ENCODE measurements at places on chromosomes 7 and 10.

DNA sequence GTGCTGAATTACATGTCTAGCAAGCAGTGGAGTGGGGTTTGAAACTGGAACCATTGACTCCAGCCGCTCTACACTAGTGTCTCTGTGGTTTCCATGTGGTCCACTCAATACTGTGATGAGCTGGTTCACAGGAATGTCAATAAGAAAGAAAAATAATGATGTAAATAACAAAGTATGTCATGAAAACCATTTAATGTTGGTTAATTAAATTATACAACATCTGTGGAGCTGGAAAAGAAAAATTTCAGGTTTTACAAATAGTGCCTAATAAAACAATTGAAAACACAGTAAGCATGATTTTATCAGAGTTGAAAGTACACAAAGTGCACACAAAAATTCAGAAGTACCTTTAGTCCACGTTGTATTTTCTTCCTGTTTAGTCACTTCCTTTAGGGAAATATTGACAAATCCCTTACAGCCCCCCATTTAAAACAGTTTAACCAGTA, 28.7 kb upstream of the NAMPT start:
- no peak for DNase-seq

DNA sequence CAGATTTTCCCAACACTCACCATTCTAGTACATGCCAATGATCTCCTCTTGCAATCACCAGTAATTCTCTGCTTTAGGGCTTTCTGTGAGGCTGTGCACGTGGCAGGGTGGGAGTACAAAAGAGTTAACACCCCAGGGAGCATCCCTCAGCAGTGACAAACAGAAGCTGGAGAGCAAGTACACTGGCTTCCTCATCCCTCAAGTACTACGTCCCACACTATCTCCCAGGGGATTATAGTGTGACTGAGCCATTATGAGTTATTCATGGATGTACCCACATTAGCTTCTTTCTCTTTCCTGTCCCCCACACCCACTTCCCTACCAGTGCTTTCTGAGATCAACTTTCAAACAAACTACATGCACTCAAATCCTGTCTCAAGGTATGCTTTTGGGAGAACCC, 1216.5 kb upstream of the AUTS2 start:
- DNase-seq, result no peak

DNA sequence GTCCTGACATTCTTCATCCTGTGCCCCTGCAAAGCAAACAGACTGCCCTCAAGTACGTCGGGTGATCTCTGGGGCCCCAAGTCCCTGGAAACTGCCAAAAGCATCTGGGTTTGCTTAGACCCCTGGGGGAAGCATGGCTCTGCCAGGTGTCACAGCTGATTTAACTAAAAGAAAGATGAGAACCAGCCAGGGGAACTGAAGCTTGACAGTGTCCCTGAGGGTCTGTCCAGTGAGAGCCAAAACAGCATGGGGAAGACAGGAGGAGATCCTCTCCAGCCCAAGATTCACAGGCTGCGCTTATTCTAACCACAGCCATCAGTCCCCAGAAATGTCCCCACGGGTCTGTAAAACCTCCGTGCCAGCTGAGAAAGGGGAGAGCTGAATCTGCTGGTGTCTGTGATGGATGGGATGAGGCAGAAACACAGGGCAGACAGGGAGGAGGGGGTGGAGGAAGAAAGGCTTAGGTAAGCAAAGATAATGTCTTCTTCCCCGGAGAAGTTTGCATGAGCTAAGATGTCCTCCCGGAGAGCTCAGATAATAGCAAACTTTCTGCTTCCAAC, 21.3 kb downstream of the CCDC3 start:
- no peak for DNase-seq

DNA sequence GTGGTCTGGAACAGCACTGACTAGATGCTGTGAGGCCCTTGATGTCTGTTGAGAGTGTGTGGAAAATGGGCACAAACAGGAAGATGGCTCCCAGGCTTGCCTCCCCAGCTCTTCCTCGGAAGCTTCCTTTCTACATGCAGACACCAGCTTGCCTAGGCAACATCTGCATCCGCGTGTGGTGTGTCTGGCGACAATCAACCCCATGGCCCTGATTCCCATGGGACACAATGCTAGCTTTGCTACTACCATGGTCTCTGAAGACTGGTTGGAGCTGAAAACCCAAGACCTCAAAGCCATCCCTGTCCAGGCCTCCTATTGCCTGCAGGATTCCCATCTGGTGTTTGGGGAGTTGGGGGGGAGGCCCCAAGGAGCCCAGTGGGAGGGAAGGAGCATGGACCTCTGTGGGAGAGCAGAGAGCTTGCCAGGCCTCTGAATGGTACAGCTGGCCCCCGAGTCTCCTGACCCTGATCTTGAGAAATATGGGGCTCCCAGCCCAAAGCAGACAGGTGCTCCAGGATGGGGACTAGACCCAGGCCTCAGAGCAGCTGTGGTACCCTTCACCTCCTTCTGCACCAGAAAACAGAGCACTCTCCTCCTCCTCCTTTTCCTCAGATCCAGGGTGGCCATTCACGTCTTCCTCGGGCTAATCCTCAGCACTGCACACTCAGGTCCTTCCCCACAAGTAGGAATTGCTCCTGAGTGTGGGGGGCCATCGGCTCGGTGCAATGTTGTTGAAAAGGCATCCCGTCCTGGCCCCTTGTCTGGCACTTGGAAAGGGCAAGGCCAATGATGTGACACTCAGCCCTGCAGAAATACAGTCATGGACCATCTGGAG, 57.6 kb downstream of the ARHGAP22 start:
- DNase-seq, result no peak

GRCh38 chr10:110865809-110866482, 5.8 kb upstream of the PDCD4 start:
- no peak for DNase-seq

GRCh38 chr7:157662981-157663716, 326.3 kb downstream of the DNAJB6 start:
- no peak for DNase-seq

GRCh38 chr10:31830887-31831286, 97.7 kb downstream of the ARHGAP12 start:
- DNase-seq, result no peak

- no peak for DNase-seq
These were observed 963.2 kb upstream of the CELF2 start for GRCh38 chr10:10054466-10054865.

DNA sequence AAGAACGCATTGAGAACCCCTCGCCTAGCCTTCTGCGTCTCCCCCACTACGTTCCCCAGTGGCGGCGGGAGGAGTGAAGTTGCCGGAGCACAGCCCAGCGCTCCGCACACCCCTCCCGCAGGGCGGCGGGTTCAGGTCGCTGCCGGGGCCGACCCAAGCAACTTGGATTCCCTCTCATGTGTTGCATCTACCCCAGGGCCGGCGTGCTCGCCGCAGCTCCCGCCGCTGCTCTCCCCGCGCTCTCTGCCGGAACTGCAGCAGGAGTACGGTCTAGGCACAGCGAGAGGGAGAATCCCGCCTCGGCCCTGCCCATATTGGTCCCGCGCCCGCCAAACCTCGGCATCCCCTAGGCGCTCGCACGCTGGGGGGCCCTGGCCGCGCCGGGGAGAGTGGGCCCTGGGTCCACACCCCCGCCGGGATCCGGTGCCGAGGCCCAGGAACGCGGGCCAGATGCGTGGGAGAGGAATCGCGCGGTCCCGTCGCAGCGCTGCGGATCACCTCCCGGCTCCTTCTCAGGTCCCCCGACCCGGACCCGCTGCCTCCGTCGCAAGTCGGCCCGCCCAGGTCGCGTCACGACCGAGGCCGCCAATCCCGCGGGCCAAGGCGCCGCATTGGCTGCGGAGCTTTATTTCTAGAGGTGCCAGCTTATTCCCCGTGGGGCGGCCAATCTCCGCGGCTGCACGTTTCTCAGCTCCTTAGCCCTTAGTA, 648 bp upstream of the TMEM243 start:
- peak; percentile 88 for DNase-seq

DNA sequence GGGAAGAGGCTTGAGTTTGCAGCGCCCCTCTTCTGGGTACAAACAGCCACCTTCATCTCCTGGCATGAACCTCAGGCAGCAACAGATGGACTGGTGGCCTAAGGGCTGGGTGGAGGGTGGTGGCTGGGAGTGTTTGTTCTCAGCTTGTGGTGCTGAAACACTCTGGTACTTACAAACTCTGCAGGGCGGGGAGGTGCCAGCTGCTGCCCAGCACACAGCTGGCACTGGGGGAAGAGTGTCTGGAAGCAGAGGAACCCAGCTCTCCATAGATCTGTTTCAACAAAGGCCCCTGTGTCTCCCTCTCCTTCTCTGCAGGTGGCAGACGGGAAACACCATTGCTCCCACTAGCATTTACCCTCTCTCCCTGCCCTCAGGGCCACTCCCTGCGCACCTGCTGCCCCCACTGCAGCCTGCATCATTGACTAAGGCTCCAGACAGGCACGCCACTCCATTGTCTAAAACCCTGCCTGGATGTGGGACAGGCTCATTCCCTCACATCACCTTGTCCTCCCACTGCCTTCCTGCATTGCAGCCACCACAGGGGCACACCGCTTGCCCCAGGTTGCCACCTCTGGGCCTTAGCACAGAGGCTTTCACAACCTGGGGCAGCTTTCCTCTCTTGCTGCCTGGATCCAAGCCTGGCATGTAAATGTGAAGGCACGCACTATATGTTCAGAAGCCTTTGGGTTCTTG, 6.5 kb downstream of the ARHGAP22 start:
- DNase-seq, result no peak

GRCh38 chr10:81920213-81920829, 45.3 kb downstream of the NRG3 start:
- no peak for DNase-seq
